Transverse colon (tissue), 4 donors: ENCODE measurements at places on chromosomes 12 and 14. TPM values are rescaled to one million over a fixed set of nuclear protein-coding genes. Genes with fewer than 3 reads are reported as not detected.
A peak's percentile ranks its signal among the peaks of the same experiment; 100 is the strongest.

SLC22A17 gene
- total RNA-seq = 8.9 TPM

DNA sequence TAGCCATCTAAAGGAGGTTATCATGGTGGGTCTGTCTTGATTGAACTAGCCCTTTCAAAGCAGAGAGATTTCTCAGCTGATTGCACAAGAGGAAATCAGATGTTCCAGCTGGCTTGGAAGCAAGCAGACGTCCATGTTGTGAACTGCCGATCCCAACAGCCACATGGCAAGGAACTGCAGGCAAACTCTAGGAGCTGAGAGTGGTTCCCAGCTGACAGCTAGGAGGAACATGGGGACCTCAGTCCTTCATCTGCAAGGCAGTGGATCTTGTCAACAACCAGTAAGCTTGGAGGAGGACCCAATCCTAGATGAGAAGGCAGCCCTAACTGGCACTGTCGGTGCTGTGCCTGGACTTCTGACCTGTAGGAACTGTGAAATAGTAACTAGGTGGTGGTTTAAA, 7.7 kb downstream of the ACVR1B start:
- peak; percentile 29 for DNase-seq

DNA sequence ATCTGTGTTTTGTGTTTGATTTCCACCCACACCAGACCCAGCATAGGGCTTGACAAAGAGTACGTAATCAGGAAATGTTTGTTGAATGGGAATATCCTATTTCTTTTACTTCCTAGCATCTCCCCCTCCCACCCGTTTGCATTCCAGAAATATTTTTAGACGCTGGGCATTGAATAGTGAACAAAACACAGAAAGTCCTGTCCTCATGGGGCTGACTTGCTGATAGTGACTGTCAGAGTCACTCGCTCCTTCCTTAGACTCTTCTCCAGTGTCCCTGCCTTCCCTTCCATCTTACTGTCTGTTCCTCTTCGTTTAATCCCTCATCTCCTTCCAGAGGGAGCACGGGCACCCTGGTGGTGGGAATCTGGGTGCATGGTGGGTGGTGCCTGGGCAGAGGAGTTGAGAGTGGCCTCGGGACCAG, 53.6 kb downstream of the SLC25A47 start:
- no peak for DNase-seq

GRCh38 chr14:74278080-74278479, 24.7 kb downstream of the ABCD4 start:
- DNase-seq = no peak

DNA sequence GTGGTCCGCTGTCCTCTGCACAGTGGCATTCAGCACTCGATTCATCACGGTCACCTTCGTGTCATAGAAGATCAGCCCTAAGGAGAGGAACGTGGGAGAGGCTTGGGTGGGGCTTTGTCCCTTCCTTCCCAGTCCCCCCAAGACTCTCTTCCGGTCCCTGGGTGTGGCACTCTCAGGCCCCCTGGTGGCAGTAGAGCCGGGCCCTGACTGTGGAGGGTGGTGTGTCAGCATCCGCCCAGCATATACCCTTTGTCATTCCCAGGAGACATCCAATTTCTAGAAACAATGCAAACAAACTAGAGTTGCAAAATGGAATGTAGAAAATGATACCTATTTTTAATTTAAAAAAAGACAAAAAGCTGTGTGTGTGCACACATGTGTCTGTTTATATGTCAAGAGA, 45.0 kb downstream of the TRAFD1 start:
- DNase-seq = no peak

GRCh38 chr14:69901113-69901951, 22.1 kb downstream of the SMOC1 start:
- no peak for DNase-seq

- no peak for DNase-seq
Observed at GRCh38 chr14:89746135-89746534, 208.4 kb downstream of the EFCAB11 start.

DNA sequence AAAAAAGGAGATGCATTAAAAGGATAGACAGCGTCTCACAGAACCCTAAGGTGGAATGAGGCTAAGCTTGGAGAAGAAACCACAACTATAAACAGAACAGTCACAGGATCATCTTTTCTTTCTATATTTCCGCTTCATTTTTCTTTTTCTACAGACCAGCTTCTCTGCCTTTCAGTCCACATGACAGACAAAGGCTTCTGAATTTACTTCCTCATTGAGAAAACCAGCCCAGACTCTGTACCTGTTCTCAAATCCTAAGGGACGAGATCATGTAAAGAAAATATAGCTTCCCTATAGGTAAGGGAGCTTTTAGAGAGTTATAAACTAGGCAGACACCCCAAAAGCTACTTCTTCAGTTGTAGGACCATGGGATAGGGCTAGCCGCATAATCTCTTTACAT, 17.4 kb downstream of the SGPP1 start:
- no peak for DNase-seq

CD163 gene
- 14.9 TPM for total RNA-seq

GRCh38 chr14:100400115-100400514, 77.0 kb downstream of the SLC25A47 start:
- DNase-seq = peak; percentile 54

PLXNC1 gene
- total RNA-seq = 12.7 TPM
